Upper lobe of left lung (tissue), 6 donors: ENCODE measurements at places on chromosomes 1 and 21. TPM values are rescaled to one million over a fixed set of nuclear protein-coding genes. Genes with fewer than 3 reads are reported as not detected.

The USH2A gene
- under 0.01 TPM for total RNA-seq

The GCSAML gene
- total RNA-seq = 0.91 TPM

The TAGLN2 gene
- total RNA-seq = 1,014 TPM

DNA sequence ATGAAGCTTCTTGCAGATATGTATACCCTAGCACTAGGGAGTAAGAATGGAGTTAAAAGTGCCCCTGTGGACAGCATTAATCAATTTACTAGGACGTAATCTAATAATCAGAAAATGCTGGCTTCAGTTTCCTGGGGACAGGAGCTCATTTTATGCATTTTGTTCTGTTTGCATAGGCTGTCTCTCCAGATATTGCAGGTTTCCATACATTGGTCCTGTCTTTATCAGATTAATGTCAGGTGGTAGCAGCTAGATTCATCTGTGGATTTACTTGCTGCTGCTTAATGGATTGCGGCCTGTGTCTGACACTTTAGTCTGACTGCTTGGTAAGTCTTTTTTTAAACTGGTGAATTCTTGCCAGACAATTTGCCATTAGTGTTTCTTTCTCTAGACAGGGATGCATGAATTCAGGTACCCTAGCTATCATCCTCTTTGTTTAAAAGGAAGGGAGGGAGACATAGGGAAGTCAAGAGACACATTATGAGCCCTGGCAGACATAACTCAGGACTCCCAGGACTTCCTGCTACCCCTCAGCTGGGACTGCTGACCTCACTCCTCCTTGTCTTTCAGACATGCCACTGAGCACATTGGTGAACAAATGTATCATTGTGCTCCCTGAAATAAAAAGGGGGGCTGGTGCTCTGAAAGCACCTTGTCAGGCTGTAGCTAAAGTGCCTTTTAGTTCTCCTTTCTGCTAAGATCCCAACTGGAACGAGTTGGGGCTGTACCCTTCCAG lies 47.7 kb downstream of the NOS1AP start:
- H3K36me3 ChIP-seq = no peaks in the 10 kb centered on the region
- DNase-seq = no peak
- H3K27ac ChIP-seq = no peak overlapping the region
- H3K4me1 ChIP-seq = no peaks in the 10 kb centered on the region

DNA sequence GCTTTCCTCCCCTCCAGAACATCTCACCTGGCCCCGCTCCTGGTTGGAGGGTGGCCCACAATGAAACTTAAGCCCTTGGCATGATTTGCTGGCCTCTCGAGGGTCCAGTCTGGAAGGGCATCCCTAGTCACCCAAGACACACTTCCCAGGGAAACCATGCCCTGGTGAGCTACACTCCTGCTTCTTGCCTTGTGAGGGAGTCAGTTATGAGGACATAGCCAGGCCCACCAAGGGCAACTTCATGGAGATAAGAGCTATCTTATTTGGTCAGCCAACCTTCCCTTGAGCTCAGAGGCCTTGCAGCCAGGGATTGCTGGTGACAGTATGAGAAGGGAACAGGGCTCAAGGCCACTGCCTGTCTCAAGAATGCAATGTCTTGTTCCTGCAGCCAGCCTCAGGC lies 9.7 kb downstream of the TNR start:
- no peaks in the 10 kb centered on the region for H3K27me3 ChIP-seq
- no peak overlapping the region for H3K4me3 ChIP-seq
- no peaks in the 10 kb centered on the region for H3K36me3 ChIP-seq
- DNase-seq = no peak

- no peaks in the 10 kb centered on the region for H3K4me1 ChIP-seq
- no peak overlapping the region for H3K4me3 ChIP-seq
- DNase-seq = no peak
- H3K36me3 ChIP-seq = no peaks in the 10 kb centered on the region
- no peak overlapping the region for H3K27ac ChIP-seq
These were observed 53.1 kb downstream of the SLC9C2 start for GRCh38 chr1:173549813-173550212.

DNA sequence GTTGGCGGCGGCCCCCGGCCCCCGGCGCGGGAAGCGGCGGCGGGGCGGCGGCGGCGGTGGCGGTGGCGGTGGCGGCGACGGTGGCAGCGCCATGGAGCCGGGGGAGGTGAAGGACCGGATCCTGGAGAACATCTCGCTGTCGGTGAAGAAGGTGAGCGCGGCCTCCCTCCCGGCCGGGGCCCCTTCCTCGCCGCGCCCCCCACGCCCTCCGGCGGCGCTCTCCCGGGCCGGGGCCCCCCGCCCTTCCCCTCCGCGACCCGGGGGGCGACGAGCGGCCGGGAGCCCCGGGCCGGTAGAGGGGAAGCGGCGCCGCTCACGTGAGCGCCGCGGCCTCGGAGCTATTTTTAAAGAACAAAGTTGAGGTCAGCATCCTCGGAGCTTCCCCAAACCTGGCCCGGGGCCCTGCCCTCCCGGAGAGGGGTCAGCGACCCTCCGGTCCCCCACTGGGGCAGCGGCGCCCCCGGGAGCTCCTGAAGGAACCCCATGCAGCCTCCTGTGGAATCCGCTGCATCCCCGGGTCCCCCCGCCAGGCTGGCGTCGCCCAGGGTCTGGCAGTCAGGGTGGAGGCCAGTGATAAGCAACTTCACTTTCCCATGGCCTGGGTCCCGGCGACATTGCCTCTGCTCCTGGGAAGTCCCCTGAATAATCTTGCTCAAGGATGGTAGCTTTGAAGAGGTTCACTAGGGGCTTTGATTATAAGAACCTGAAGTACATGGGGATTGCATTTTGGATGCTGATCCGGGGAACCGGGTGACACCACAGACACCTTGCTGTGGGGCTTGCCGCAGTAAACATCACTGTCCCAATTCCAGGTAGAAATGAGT lies 560 bp downstream of the PLEKHM2 start:
- H3K27me3 ChIP-seq = no peaks in the 10 kb centered on the region
- no peaks in the 10 kb centered on the region for H3K36me3 ChIP-seq
- DNase-seq = peak; percentile 90
- peak overlapping the region; percentile 85 for H3K4me3 ChIP-seq
- peak overlapping the region; percentile 98 for H3K27ac ChIP-seq

- H3K4me1 ChIP-seq = no peaks in the 10 kb centered on the region
- H3K27ac ChIP-seq = no peak overlapping the region
- no peaks in the 10 kb centered on the region for H3K36me3 ChIP-seq
- H3K27me3 ChIP-seq = no peaks in the 10 kb centered on the region
These were observed 669.8 kb upstream of the B3GALT2 start for GRCh38 chr1:193856261-193856660.

DNA sequence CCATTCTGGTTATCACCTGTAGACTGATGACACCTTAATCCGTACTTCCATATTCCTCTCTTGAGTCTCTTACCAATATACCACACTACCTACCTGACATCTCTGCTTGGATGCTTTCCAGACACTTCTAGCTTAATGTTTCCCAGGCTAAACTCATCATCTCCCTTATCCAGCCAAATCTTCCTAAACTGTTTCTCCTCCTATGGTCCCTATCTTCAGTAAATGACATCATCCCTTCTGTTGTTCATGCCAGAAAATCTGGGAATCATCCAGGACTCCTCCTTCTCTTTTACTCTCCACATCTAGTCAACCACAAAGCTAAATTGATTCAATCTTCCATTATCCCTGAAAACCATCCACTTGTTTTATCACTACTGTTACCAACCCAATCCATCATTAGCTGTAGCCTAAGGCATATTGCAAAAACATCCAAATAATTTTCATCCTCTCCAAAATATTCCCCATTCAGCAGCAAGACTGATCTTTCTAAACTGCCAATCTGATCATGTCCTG lies 464.1 kb upstream of the BEND5 start:
- no peak overlapping the region for H3K4me3 ChIP-seq
- H3K27ac ChIP-seq = no peak overlapping the region
- H3K27me3 ChIP-seq = no peaks in the 10 kb centered on the region
- H3K36me3 ChIP-seq = no peaks in the 10 kb centered on the region
- DNase-seq = no peak

DNA sequence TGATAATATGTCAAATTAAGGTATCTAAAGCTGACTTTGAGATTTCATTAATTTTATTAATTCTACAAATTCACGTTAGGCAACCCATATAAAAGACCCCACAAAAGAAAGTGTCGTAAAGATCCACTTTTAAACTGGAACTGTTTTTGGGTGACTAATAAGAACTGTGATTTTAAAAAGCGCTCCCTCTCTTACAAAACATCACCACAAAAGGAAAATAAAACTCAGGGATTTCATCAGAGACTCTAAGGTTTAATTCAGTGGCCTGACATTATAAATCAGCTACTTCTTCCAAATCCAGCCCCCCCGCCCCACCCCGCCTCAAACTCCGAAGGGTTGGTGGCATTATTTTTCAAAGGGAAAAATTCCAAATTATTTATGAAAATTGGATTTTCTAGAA lies 2.7 kb downstream of the COL24A1 start:
- no peak overlapping the region for H3K27ac ChIP-seq
- DNase-seq = no peak
- H3K36me3 ChIP-seq = no peaks in the 10 kb centered on the region

DNA sequence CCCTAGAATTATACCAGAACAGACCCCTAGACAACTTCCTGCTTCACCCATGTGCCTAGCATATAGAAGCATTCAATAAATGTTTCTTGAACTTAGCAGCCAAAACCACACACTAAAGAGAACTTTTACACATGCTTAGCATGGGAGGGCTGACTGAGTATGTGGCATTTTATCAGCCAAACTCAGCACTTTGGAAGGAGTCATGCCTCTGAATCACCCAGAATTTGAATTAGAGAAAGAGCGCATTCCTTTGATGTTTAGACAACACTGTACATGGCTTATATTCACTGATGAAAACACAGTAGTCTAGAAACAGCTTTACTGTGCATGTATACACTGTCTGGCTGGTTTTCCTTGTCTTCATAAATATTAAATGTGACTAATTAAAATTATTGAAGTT lies 26.1 kb downstream of the SPAG17 start:
- H3K4me3 ChIP-seq = no peak overlapping the region
- no peaks in the 10 kb centered on the region for H3K4me1 ChIP-seq
- no peak for DNase-seq
- H3K36me3 ChIP-seq = no peaks in the 10 kb centered on the region

- DNase-seq = no peak
- no peaks in the 10 kb centered on the region for H3K36me3 ChIP-seq
- peak overlapping the region; percentile 39 for H3K27ac ChIP-seq
- peaks cover 32% of the 10 kb centered on the region for H3K4me1 ChIP-seq
- H3K27me3 ChIP-seq = no peaks in the 10 kb centered on the region
These were observed 22.0 kb downstream of the CNST start for GRCh38 chr1:246588159-246588721.

DNA sequence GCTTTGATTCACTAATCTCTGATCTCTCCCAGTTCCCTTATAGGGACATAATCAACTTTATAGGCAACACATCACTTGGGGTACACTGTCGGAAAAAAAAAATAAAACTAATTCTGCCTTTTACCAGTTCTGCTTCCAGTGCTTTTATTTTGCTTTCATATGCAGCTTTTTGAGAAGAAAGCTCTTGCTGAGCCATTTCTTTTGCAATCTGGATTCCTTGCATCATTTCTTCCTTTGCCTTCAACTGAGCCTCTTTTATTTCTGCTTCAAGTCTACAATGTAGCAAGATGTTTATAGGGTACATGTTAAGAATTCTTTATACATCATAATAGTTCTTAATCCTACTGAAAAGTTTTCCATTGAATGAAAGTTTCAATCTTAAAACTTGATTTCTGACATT lies 30.6 kb downstream of the KIF14 start:
- H3K4me3 ChIP-seq = no peak overlapping the region
- no peaks in the 10 kb centered on the region for H3K36me3 ChIP-seq
- no peaks in the 10 kb centered on the region for H3K27me3 ChIP-seq
- no peak overlapping the region for H3K27ac ChIP-seq
- no peak for DNase-seq

DNA sequence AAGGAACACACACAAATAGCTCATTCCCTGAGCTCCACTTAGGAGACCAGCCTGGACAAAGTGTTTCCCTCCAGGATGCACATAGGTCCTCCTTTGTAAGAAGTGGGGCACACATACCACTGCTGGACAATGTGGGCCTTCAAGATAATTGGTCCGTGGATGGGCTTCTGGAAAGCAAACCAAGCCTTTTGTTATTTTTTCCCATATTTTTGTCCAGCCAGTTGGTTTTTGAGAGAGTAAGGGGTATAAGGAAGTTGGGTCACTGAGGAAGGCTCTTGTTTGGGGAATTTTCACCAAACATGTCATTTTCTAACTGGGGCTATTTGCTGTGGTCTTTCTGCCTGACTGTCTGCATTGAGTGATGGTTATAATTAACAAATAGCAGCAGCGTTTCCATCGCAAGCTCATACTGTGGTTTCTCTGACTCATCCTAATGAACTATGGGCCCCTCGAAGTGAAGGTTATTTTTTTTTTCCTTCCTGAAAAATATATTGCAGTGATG lies 306.3 kb upstream of the DUSP10 start:
- H3K27me3 ChIP-seq = no peaks in the 10 kb centered on the region
- no peaks in the 10 kb centered on the region for H3K4me1 ChIP-seq
- DNase-seq = no peak
- H3K4me3 ChIP-seq = no peak overlapping the region
- no peaks in the 10 kb centered on the region for H3K36me3 ChIP-seq

DNA sequence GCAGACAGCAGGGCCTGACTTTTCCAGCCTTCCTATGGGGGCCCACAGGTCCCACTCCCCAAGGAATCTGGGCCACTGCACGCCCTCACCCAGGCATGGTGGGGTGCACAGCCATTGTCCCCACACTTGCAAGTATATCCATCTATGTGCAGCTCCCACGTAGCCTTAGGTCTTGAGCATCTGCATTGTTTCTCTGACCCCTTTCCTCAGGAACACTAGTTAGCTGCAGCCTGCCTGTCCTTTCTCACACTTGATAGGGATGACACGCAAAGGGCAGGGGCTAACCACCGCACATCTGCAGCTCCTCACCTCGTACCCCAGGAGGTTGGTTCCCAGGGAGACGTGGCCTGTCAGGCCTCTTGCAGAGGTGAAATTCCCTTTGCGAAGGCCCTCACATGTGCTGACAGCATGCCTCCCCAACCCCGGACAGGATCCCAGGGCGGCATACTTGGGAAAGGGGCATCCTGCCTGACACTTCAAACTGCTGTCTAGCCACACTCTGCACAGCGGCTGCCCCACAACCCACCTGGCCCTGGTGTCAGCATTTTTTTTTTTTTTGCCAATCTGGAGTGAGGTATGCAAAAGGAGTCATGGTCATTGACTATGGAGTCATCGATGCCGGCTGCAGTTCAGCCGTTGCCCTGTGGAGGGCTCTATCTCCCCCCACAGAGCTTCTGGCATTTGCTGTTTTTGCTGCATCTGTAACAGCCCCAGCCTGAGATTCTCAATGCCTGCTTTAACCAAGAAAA lies 5.0 kb downstream of the JMJD4 start:
- H3K27me3 ChIP-seq = no peaks in the 10 kb centered on the region
- H3K27ac ChIP-seq = no peak overlapping the region
- H3K4me1 ChIP-seq = peaks cover 38% of the 10 kb centered on the region
- peaks cover 27% of the 10 kb centered on the region for H3K36me3 ChIP-seq
- no peak for DNase-seq

- H3K36me3 ChIP-seq = no peaks in the 10 kb centered on the region
- no peak overlapping the region for H3K4me3 ChIP-seq
- H3K4me1 ChIP-seq = peaks cover 2% of the 10 kb centered on the region
- no peaks in the 10 kb centered on the region for H3K27me3 ChIP-seq
These were observed 9.0 kb upstream of the ARID1A start for GRCh38 chr1:26686795-26687194.

GRCh38 chr1:240362046-240362445 lies 249.9 kb downstream of the GREM2 start:
- no peaks in the 10 kb centered on the region for H3K4me1 ChIP-seq
- no peak for DNase-seq
- H3K27ac ChIP-seq = no peak overlapping the region
- no peaks in the 10 kb centered on the region for H3K27me3 ChIP-seq

- H3K4me3 ChIP-seq = no peak overlapping the region
- no peak overlapping the region for H3K27ac ChIP-seq
- no peaks in the 10 kb centered on the region for H3K36me3 ChIP-seq
- H3K4me1 ChIP-seq = no peaks in the 10 kb centered on the region
These were observed 38.6 kb upstream of the COL6A1 start for GRCh38 chr21:45942755-45943629.
